ENCODE measurements at places on chromosomes 12 and 14.

DNA sequence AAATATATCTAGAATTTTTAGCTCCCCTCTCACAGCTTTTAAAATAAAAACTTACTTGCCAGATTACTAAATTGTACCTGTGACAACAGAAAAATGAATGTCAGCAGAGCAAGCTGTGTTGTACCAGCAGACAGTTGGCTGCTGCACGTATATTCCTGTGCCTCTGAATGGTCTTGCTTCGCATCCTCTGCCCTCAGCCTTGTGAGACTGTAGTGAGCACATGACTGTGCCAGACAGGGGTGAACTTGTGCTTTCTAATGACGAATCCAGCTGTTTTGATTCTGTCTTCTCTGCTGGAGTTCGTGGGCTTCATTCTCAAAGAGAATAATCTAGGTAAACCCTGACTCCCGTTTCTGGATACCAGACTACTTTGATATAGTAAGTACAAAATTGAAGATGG, 58.3 kb upstream of the FRMD6 start:
- H3K27me3 ChIP-seq = no peaks in the 10 kb centered on the region
- DNase-seq = no peak
- H3K4me1 ChIP-seq = no peaks in the 10 kb centered on the region
- H3K27ac ChIP-seq = no peak overlapping the region
- no peaks in the 10 kb centered on the region for H3K36me3 ChIP-seq
- no peak overlapping the region for H3K4me3 ChIP-seq

GRCh38 chr14:72742838-72743195, 151.1 kb downstream of the DPF3 start:
- H3K27ac ChIP-seq = no peak overlapping the region
- H3K4me3 ChIP-seq = no peak overlapping the region
- H3K4me1 ChIP-seq = peaks cover 17% of the 10 kb centered on the region
- no peaks in the 10 kb centered on the region for H3K36me3 ChIP-seq

DNA sequence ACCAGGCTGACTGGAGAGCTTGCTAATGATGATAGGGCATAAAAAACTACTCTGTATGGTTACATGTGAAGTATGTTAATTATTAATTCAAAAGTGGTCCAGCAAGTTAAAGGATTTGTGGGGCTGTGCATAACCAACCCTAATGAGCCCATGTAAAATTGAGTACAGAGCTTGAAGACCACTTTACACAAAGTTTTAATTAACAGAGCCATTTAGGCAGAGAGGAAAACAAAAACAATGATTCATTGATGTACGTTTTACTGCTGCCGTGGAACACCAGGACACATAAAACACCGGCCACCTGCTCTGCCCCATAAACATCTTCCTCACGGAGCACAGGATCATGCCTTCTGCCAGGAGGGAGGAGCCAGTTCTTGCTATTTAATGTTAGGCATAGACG, 83.5 kb downstream of the RIMBP2 start:
- H3K4me1 ChIP-seq = no peaks in the 10 kb centered on the region
- peaks cover 6% of the 10 kb centered on the region for H3K27me3 ChIP-seq
- no peaks in the 10 kb centered on the region for H3K36me3 ChIP-seq
- no peak overlapping the region for H3K27ac ChIP-seq
- H3K4me3 ChIP-seq = no peak overlapping the region

DNA sequence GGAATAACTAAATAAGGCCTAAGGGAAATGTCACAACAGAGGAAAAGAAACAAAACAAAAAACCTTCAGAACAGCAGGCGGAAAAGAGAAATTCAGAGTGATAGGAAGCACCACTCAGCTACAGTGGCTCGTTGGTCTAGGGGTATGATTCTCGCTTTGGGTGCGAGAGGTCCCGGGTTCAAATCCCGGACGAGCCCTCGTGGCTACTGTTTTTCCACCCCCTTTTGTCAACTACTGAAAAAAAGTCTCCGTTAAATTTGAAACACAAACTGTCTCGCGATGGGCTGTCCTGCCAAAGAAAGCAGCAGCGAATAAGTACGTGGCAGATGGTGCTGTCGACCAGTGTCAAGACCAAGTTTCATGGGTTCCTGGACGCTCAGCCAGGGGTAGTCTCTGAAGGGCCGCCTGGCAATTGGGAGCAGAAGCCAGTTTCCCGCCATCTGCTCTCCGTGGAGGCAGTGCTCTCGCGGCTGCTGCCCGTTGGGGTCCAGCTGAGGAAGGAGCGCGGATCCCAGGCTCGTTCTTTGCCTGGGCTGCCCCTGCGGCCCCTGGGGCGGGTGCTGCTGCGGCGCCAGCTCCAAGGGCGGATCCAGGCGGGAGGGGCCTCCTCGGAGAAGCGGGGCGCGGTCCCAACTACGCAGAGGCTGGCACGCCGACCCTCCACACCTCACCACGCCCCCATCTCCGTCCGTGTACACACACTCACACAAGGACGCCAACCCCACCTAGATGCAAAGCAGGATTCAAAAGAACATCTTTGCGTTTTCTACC, at the start of gene RNASE4:
RNASE4 (plus strand) TSS at position 670 of the 771 bp plus-strand sequence. CDS start 14,812 bp downstream, outside the sequence.
- H3K4me1 ChIP-seq = peaks cover 10% of the 10 kb centered on the region
- peak within 1 kb of the TSS; percentile 65 for H3K27ac ChIP-seq
- no peaks in the 10 kb centered on the region for H3K36me3 ChIP-seq
- H3K27me3 ChIP-seq = no peaks in the 10 kb centered on the region
- H3K4me3 ChIP-seq = peak within 1 kb of the TSS; percentile 75
- DNase-seq = peak; percentile 69

- DNase-seq = no peak
- H3K4me1 ChIP-seq = peaks cover 16% of the 10 kb centered on the region
- H3K27me3 ChIP-seq = no peaks in the 10 kb centered on the region
- H3K4me3 ChIP-seq = no peak overlapping the region
- H3K27ac ChIP-seq = no peak overlapping the region
These were observed 4.2 kb downstream of the ACTN1 start for GRCh38 chr14:68974759-68975347.

DNA sequence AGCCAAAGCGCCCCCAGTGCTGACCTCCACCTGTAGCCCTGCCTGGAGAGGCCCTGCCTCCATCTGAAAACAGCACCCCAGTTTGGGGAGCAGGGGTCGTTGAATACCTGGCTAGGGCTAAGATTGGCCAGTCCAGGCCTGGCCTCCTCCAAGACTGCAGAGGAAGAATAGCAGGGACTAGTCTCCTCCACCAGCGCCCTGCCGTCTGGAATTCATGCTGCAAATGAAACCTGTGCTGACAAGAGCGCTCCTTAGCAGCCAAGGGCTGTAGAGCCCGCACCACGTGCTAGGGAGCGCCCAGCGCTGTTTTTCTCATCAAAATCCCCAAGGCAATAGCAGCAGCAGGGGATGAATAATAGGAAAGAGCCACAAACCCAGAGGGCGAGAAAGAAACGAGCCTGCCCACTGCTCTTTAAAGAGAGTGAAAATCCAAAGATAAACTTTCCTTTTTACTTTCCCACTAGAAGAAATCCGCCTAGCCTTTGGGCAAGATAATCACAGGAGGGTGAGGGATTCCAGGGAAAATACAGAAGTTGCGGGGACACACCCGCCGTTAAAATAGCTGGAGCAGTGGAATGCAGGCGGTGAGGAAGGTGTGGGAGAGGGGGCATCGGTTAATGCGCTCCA, 3.3 kb downstream of the COL2A1 start:
- DNase-seq = no peak
- H3K36me3 ChIP-seq = no peaks in the 10 kb centered on the region
- H3K27me3 ChIP-seq = peaks cover 49% of the 10 kb centered on the region
- H3K4me3 ChIP-seq = no peak overlapping the region
- no peak overlapping the region for H3K27ac ChIP-seq
- H3K4me1 ChIP-seq = peaks cover 28% of the 10 kb centered on the region

GRCh38 chr14:55605793-55606192, 25.8 kb downstream of the KTN1 start:
- no peak overlapping the region for H3K27ac ChIP-seq
- DNase-seq = no peak
- no peak overlapping the region for H3K4me3 ChIP-seq
- H3K27me3 ChIP-seq = no peaks in the 10 kb centered on the region
- H3K4me1 ChIP-seq = no peaks in the 10 kb centered on the region

GRCh38 chr12:113819495-113819894, 146.6 kb downstream of the RBM19 start:
- no peak overlapping the region for H3K27ac ChIP-seq
- H3K4me3 ChIP-seq = no peak overlapping the region
- no peak for DNase-seq

DNA sequence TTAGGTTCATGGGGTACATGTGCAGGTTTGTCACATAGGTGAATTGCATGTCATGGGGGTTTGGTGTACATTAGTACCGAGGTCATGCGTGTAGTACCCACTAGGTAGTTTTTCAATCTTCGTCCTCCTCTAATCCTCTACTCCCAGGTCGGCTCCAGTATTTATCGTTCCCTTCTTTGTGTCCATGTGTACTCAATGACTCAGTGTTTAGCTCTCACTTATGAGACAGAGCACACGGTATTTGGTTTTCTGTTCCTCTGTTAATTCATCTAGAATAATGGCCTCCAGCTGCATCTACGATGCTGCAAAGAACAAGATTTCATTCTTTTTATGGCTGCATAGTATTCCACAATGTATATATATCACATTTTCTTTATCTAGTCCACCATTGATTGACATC, 850.9 kb upstream of the MDGA2 start:
- H3K4me3 ChIP-seq = no peak overlapping the region
- H3K27me3 ChIP-seq = no peaks in the 10 kb centered on the region
- H3K36me3 ChIP-seq = no peaks in the 10 kb centered on the region
- H3K4me1 ChIP-seq = no peaks in the 10 kb centered on the region
